Cardiac muscle cell (in vitro differentiated cells and primary cell): ENCODE measurements at places on chromosomes 2 and 18. TPM values are rescaled to one million over a fixed set of nuclear protein-coding genes. Genes with fewer than 3 reads are reported as not detected.

DNA sequence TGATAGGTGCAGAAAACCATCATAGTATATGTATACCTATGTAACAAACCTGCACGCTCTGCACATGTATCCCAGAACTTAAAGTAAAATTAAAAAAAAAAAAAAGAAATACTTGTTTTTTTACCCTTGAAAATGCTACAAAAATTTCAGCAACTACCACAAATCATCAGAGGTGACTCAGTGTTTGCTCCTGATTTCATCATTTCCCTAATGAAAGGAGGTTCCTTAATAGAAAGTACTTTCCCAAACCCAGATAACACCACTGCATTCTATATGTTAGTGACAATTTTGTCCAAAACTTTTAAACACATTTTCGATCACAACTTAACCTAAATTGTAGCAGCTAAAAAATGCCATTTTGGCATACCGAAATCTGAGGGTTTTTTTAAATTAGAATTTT, 163.3 kb downstream of the SLC39A10 start:
- DNase-seq = peak; percentile 73

DNA sequence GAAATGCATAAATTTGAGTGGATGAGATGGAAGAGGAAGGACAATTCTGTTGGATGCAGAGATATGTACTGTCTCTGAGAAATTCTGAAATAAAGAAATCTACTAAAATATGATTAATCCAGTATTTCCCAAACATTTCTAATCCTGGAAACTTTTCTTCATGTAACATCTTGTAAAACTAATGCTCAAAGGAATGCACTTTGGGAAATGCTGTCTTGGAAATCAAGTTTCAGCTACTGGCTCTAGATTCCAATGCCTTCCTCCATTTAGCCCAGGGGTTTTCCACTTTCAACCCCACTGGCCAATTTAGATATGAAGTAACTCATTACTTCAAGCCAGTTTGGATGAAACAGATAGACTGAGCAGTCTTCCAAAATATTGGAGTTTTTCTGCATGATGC, 355.1 kb downstream of the TXNL1 start:
- DNase-seq = no peak

DNA sequence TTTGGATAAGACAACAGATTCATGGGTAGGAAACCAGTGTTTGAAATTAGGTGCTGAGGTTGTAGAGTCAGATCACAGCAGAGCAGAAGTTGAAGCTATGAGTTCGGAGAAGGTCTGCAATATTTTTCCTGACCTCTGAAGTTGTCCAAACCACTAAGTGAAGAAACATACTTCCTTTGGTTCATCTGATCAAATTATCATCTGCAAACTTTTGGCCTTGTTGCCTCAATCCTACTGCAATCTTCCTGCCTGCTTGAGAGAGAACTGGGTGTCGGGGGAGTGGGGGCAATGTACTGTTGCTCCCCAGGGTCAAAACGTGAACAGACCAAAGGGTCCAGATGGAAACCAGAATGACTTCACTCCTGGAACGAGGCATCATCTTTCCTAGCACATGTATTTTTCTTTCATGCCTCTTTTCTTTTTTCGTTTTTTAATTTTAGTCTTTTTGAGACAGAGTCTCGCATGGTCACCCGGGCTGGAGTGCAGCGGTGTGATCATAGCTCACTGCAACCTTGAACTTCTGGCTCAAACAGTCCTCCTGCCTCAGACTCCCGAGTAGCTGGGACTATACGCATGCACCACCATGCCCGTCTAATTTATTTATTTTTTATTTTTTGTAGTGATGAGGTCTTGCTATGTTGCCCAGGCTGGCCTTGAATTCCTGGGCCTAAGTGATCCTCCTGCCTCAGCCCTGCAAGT, 42.7 kb downstream of the RAB31 start:
- DNase-seq = no peak

DNA sequence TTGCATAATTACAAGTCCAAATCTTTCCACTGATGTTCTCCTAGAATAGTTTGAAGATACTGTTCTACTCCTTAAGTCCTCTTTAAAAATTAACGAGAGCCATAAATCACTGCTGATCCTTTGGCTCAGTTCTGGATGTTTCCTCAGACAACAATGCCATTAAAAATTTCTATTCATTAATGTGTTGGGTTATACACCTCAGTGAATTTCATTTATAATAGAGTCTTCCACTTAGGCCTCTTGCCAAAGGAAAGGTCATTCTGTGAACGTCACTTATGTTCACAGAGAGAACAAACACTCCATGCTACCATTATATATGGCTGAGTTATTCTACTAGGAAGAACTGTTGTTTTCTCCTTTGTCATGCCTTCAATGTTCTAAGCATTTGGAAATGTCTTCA, 1472.3 kb upstream of the CELF4 start:
- no peak for DNase-seq

DNA sequence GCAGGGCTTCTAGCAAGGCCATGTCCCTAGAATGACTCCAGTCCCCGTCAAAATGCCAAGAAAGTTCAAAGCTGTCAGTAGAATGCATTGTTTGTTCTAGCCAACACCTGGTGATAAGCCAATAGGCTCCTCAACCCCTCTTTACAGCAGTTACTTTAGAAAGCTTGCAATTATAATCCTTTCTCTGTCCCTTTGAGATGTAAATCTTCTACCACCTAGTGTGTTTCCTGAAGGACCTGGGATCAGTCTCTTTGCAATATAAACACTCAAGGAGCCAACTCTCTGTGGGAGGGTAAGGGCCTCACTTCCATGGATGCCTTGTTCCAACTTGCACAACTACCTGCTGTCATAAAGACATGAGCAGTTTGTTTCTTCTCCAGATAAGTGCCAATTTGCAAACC, 301.8 kb downstream of the NBAS start:
- no peak for DNase-seq

- DNase-seq = no peak
These were observed 306.2 kb upstream of the RAB6C start for GRCh38 chr2:129673234-129673633.

GRCh38 chr2:234873828-234874173, 78.0 kb upstream of the SH3BP4 start:
- DNase-seq = peak; percentile 53

GRCh38 chr2:120622159-120622869, 113.4 kb upstream of the GLI2 start:
- DNase-seq = peak; percentile 39

DNA sequence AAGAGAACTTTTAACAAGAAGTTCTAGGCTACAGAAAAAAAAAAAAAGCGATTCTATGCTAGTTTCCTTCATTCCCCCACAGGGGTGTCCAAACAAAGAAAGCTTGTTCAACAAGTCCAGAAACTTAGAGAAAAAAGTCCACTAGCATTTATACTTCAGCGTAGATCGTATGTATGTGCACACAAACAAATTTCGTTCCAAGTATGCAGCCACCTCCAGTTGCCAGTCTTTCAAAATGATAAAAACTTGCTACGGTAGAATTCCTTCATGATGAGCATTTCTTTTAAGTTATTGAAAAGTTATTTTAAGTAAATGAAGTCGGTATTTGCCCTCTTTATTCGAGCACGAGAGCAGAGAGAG, 3.7 kb upstream of the OTX1 start:
- no peak for DNase-seq

Gene GYPC
- total RNA-seq = 45.6 and 53.8 TPM in 2 replicates

Gene INHBB
- total RNA-seq = not detected in 2 replicates

Gene UPP2
- total RNA-seq = not detected in 2 replicates

Gene TSPYL6
- total RNA-seq = not detected in 2 replicates

Gene ALLC
- total RNA-seq = not detected in 2 replicates
